NCI-H524 (cell line): ENCODE measurements at places on chromosomes 7 and 10.

GRCh38 chr10:78768041-78768835 is 300.5 kb upstream of the ZMIZ1 start:
- DNase-seq, result no peak

GRCh38 chr7:114008696-114009095 is 89.9 kb upstream of the PPP1R3A start:
- DNase-seq, result peak; percentile 68

- DNase-seq, result no peak
These were observed 43.7 kb upstream of the WASL start for GRCh38 chr7:123792547-123792946.

DNA sequence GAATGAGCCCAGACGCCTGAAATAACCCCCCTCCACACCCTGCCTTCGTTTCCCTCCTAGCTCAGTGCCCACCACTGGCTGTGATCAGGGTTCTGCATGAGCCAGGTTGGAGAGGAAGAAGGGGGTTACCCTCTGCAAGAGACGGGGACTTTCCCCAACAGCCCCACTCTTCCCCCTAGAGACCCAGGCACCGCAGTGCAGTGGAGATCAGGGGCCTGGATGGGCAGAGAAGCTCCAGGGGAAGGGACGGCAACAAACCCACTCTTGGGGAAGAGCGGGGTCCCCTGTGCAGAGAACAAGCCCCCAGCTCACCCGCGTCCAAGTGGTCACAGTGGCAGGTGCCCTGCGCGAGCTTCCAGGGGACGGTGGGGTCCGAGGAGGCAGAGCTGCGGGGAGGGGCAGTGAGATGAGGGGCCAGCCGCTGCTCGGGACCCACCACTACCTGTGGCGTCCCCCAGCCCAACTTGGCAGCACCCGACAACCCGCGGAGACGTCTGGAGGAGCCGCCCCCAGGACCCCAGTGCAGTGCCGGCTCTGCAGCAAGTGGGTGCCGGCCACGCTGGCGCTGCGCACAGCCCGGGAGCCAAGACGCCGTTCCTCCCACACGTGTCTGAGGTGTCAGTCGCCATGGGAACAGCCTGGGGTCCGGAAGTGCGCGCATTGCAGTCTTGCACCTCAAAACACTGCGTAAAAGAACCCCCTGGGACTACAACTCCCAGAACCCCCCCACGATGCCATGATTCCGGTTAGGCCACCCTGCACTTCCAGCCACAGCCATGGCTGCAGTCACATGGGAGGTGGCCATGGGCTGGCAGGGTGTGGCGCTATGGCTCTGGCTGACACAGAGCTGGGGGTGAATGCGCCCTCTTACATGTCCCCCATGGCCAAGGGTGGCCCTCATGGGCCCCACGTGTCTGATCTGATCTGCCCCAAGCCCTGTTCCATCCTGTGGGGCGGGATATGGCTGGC is 45.8 kb upstream of the WIPI2 start:
- DNase-seq, result peak; percentile 36

DNA sequence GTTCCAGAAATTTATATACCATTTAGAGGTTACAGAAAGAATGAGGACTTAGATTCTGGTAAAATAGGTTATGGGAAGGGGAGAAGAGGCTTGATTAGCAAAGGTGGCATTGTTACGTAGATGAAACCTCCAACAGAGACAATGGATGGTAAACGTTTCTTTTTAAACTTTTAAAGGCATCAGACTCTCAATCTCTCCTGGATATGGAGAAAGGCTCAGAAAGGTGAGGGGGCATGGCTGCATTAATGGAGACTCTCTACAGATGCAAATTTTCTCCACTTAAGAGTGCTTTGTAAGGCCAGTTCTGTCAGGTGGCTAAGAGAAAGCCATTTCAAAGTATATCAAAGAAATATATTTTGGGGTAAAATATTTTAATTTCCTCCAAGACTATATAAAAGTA is 240.9 kb upstream of the PTER start:
- no peak for DNase-seq

GRCh38 chr10:103042129-103042528 is 124.0 kb downstream of the CNNM2 start:
- DNase-seq, result no peak

GRCh38 chr10:92938841-92939240 is 90.5 kb downstream of the EXOC6 start:
- DNase-seq, result no peak

DNA sequence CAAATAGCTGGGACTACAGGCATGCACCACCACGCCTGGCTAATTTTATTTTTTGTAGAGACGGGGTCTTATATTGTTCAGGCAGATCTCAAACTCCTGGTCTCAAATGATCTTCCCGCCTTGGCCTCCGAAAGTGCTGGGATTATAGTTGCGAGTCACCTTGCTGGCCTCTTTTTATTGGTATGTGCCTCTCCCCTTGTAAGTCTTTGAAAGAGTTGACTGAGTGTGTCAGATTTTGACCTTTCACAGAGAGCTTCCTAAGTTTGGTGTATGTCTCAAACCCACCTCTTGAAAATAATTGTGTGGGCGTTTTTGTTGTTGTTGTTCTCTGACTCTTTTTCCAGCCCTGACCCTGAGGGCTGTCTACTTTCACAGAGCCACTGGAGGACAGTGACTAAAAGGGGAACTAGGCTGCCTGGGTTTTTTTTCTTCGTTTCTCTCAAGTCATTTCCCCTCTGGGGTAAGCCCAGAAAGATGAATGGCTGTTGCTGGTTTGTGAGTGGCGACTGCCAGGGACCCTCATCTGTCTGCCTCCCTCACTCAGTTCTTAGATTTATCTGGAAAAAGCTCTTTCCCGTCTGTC is 262.8 kb downstream of the ZEB1 start:
- no peak for DNase-seq

GRCh38 chr7:41705109-41705901 is 2.4 kb upstream of the INHBA start:
- DNase-seq, result peak; percentile 64

GRCh38 chr7:45919231-45919784 is 1.8 kb downstream of the IGFBP3 start:
- peak; percentile 68 for DNase-seq

DNA sequence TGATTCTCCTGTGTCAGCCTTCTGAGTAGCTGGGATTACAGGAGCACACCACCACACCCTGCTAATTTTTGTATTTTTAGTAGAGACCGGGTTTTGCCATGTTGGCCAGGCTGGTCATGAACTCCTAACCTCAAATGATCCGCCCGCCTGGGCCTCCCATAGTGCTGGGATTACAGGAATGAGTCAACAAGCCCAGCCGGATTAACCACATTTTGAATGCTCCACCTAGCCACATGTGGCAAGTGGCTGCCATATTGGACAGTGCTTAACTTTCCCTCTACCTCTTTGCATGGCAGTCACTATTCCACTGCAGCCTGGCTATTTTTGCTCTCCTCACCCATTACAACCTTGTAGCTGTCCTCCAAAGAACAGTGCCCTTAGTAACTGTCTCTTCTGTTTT is 160.1 kb downstream of the GATA3 start:
- DNase-seq, result no peak

GRCh38 chr10:9786101-9786500 is 1231.6 kb upstream of the CELF2 start:
- DNase-seq, result no peak

DNA sequence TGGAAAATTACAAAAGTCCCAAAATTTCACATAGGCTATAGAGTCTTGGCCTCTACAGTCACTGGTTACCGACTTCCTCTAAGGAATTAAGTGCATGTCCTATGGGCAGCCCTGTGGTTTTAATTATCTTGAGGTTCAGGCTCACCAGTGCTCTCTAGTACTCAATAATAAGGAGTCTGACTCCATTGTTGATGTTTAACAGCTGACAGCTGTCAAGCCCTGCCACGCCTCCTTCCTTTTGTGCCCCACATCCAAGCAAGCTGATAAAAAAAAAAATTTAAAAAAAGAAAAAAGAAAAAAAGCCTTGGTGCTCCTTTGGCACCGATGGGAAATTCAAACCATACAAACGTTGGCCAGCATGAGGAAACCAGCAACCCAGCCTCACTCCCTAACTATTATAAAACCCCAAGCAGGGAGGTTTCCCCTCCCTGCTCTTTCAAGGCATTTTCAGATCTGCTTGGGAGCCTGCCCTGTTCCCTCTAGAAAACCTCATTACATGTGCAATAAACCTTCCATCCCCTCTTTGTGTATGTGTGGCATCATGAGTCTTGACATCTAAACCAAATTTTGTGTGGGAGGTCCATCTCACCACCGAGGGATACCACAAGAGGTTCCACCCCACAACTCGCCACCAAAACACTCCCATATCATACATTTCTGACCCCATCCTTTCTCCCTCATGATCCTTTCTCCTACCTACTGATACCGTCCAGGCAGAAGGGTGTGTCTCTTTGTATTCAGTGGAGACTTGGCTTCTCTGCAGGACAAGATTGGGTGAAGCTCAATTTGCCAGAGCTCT is 70.9 kb upstream of the CCDC71L start:
- no peak for DNase-seq

- no peak for DNase-seq
These were observed 11.5 kb upstream of the SLC29A3 start for GRCh38 chr10:71307469-71308085.

DNA sequence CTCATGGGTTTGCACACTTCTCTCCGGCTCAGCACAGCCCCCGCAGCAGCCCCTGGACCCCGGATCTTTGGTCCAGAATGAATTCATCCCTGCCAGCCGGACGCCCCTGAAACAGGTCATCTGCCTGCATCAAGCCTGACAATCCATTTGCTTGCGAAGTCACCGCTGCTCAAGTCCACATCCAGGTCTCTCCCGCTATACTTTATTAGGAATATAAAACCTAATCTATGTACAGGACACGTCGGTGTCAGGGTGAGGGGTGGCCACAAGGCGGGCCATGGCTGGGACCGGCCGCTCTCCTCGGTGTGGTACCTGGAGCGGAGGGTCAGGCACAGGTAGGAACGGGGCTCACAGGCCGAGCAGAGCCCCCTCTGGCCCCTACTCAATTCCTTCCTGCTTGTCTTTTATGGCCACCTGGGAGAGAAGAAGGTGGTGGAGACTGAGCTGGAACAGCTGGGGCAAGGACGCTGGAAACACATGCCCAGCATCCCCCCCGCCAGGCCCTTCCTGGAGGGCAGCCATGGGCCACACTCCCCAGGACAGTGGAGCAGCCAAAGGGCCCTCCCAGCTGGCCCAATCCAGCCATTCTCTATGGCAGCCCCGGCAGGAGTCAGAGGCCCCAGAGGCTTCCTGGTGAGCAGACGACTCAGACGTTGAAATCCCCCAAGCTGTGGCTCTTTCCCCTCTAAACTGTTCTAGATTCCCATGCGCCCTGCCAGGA is 5.3 kb downstream of the POLR2J start:
- DNase-seq, result no peak

DNA sequence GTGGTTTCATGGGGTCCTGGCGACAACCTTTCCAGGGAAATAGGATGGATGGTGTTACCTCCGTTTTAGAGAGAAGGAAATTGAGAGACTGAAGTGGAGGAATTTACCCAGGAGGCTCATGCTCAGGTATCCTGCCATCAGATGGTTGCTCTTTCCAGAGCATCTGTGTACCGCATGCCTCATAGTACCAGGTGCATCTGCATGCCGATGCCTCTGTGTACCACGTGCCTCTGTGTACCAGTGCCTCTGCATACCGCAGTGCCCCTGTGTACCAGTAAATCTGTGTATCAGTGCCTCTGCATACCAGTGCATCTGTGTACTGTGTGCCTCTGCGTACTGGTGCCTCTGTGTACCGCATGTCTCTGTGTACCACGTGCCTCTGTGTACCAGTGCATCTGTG is 3.2 kb downstream of the VWA2 start:
- DNase-seq, result no peak

DNA sequence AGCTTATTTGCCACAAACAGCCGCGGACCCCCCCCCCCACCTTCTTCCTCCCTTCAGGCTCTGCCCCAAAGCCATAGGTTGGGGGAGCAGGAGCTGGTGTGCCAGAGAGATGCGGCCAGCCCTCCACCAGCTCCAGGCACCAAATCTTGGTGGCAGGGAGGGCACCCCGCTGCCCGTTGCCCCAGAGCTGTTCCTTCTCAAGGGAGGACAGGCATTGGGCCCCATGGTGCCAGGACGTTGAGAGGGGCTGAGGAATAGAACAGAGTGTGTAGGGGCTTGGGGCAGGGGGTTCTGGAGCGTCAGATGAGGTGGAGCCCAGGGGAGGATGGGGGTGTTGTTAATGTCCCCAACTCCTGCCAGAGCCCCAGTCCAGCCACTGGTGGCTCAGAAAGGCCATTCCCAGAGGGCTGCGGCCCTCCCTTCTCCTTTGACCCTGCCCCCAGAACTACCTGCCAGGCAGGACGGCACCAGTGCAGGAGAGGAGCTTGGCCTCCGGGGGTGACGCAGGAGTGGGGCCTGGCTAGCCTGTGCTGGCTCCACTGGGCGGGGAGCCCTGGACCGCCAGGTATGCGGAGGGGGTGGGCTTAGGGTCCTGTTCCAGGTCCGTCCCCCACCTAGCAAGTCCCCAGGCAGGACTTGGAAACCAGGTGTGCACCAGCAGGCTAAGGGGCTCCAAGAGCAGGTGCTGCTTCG is 10.0 kb upstream of the SEC24C start:
- DNase-seq, result no peak

DNA sequence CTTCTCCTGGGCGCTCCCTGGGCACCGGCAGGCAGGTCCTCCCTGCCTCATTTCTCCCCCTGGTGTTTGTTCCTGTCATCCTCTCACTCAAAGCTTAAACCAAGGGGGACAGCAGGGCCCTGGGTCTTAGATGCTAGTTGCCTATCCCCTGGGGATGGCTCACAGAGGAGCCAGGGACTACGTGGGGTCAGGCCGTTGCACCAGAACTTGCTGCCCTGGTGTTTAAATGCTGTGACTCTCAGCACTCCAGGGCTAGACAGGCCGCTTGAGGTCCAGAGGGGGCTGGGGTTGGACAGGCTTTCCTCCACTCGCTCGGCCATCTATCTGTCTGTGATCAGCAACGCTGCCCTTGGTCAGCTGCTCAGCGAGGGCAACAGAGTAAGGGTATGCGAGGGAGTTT is 340.3 kb downstream of the CXCL12 start:
- no peak for DNase-seq

DNA sequence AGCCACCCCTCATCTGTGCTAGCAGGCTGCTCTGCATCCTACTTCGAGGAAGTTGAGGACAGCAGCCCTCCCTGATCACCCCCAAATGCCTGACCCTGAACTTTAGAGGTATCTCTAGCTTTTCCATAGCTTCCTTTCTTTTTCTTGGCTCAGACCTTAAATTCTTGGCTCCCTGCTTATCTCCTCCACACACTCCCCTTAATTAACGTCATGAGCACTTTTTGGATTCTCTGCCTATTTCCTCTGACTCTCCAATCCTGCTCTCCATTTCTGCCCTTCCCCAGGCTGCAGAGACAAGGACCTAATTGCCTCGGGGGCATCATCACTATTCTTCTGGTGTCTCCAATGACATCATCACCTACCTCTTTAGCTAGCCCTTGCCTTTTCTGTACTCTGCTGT is 40.8 kb upstream of the SEC61G start:
- DNase-seq, result no peak
